Fibroblast of skin of left biceps (primary cell): ENCODE measurements at places on chromosomes 5 and 9.

DNA sequence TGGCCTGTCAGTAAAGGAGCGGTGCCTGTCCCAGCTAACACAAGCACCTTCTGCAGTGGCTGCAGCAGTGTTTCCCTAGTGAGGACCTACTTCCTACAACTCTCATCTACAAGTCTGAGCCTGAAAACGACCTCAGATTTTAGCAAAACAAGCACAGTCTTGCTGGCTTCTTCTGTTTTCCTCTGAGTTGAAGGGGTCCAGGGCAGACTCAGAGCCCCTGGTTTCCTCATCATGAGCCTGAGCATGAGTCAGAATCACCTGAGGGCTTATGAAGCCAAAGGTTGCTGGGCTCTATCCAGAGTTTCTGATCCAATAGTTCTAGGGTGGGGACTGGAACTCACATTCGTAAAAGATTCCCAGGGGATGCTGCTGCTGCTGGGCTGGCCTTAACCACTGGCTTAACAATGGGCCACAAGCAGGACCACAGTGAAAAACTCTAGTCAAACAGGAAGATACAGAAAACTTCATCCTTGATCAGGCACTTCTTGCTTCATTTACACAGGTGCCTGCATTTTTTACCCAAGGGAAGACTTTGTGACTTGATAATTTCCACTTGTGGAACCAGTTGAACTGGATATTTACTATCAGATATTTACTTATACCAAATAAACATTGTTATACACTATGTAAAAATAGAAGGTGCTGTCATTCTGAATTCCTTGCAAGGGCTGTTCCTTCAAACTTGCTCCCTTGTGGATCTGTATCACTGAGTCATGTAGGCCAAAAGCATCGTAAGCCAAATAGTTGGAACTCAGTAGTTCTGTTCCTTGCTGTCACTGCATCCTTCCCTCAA lies 4.3 kb upstream of the ACER2 start:
- DNase-seq = no peak

GRCh38 chr5:9699681-9700080 lies 69.5 kb upstream of the TAS2R1 start:
- DNase-seq = no peak

- no peak for DNase-seq
Measured at GRCh38 chr5:122435234-122435633, 123.2 kb downstream of the SNCAIP start.

- no peak for DNase-seq
Measured at GRCh38 chr9:113482991-113483675, 19.6 kb downstream of the RGS3 start.

DNA sequence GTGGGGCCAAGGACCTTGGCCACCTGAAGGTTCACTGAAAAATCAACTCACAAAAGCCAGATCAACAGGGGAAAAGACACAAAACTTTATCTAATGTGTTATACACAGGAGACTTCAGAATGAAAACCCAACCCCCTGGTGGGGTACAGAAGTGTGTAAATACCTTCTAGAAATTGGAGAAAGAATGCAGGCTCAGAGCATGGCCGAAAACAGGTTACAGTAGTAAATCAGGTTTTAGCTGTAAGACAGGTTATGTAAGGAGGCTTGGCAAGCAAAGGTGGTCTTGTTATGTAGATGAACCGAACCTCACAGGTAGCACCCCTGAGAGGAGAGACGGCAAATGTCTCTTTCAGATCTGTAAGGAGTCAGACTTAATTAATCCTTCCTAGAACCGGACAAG lies 10.0 kb downstream of the CEMIP2 start:
- no peak for DNase-seq

DNA sequence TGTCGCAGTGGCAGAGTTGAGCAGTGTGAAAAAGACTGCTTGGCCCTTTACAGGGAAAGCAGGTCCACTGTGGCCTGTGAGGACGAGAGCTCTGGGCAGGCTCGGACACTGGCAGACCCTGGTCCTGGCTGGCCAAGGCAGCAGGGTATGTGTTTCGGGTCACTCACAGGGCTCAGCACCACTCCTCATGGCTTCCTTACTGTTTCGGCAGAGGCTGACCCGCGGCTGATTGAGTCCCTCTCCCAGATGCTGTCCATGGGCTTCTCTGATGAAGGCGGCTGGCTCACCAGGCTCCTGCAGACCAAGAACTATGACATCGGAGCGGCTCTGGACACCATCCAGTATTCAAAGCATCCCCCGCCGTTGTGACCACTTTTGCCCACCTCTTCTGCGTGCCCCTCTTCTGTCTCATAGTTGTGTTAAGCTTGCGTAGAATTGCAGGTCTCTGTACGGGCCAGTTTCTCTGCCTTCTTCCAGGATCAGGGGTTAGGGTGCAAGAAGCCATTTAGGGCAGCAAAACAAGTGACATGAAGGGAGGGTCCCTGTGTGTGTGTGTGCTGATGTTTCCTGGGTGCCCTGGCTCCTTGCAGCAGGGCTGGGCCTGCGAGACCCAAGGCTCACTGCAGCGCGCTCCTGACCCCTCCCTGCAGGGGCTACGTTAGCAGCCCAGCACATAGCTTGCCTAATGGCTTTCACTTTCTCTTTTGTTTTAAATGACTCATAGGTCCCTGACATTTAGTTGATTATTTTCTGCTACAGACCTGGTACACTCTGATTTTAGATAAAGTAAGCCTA lies 15.7 kb downstream of the SQSTM1 start:
- DNase-seq = no peak

DNA sequence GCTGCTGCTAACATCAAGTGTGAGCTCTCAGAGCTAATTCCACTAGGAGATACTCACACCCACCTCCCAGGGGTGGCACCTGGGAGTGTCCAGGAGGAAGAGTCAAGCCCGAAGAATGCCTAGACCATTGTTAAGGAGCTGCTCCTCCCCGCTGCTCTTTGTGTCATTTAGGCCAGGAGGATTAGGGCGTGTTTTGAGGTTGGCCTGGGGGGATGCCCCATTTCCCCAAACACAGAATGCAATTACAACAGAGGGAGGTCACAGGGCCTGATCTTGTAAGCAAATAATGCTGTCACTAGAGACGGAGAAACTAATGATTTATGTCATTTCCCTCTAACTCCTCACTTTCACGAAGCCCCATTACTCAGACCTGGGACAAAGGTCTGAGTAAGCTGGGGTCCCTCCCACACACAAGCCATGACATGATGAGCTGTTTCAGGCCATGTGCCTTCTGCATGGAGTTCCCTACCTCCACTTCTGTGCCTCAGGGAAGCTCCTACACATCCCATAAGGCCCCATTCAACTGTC lies 312.5 kb downstream of the ACTL7B start:
- DNase-seq = no peak

DNA sequence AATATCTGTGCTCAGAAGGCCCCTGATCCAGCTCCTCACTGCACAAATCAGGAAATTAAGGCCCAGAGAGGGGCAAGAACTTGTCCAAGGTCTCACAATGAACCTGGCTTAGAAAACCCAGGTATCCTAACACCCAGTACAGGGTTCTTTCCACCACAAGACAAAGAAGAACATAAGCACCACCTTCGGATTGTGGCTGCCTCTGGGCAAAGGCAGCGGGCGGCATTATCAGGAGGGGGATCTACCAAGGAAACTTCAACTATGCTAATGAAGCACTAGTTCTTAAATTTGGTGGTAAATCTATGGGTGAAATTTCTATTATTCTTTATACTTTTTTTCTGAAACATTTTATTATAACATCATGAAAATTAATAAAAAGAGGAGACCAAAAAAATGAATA lies 17.9 kb downstream of the ANXA6 start:
- no peak for DNase-seq

DNA sequence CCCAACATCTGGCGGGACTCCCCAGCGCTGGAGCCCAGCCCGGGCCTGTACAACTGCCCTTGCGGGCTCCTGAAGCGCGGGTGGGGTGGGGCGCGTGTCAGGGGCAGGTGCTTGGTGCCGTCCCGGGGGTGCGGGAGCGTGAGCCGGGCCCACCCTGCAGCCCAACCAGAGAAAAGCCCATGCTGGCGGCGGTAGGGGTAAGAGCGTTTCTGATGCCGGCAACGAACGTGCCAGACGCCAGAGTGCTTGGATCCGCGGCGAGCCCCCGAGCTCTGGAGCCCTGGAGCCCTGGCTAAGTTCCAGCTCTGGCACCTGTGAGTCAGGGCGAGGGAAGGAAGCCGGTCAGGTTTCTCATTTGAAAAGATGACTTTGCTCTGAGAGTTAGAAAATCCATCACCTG lies 58.0 kb downstream of the ZNF510 start:
- no peak for DNase-seq

DNA sequence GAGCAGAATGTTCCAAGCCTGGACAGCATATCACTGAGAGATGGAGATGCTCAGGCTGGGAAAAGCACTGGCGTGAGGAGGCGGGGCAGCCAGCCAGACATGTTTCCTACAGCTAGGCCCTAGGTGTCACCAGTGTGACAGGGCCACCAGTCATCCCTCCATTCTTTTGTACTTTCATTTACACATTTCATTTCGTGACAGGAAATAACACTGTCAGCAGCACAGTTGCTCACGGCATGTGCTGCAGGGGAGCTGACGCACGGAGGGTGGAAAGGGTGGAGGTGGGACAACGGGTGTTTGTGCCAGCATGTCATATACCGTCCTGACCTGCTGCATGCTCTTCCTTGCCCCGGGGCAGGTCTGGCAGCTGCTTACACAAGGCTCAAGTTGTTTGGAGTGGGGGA lies 14.8 kb upstream of the CEMIP2 start:
- no peak for DNase-seq

DNA sequence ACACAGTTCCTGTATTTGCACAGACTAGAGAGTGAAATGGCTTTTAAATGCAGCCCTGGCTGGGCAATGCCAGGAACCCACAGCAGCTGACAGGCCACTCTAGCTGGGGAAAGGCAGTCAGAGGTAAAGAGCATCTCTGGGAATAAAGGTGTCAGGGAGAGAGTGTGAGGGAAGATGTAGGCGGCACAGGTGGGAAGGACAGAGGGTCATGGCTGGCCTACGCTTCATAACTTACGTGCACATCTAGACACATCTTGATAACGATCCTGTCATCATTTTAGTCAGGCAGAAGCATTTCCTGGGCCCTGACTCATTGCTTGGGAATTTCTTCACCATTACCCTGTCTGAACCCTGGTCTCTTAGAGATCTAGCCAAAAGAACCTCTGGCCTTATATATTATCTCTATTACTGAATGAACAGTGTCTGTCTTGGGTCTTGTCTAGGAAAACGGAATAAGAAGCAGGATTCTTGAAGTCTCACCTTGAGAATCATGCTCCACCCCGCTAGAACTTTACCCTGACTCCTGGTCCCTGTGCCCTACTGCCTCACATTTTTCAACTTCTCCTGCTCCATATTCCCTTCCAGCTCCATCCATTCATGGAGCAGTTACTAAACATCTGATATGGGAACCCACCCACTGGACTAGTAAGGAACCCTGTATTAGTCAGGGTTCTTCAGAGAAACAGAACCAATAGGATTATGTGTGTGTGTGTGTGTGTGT lies 106.4 kb upstream of the ELL2 start:
- DNase-seq = peak; percentile 84

GRCh38 chr5:78821536-78822021 lies 163.5 kb downstream of the ARSB start:
- no peak for DNase-seq

GRCh38 chr5:154898210-154898609 lies 39.8 kb downstream of the CNOT8 start:
- no peak for DNase-seq

GRCh38 chr5:140220032-140220697 lies 45.2 kb downstream of the CYSTM1 start:
- no peak for DNase-seq
